Muscle of arm (tissue), 14 donors: ENCODE measurements at places on chromosomes 2 and 18. TPM values are rescaled to one million over a fixed set of nuclear protein-coding genes. Genes with fewer than 3 reads are reported as not detected.

Gene RTTN
- polyA plus RNA-seq, result 13.4 TPM

Gene CFAP53
- polyA plus RNA-seq, result not detected

Gene XIRP2
- polyA plus RNA-seq, result 170 TPM

Gene CCDC150
- not detected for polyA plus RNA-seq

Gene DIPK1C
- polyA plus RNA-seq, result 12.6 TPM

Gene CEP192
- 16.8 TPM for polyA plus RNA-seq

Gene TEX44
- polyA plus RNA-seq, result not detected

Gene IER3IP1
- 30.4 TPM for polyA plus RNA-seq

Gene CTNNA2
- 1.4 TPM for polyA plus RNA-seq

Gene EDAR
- polyA plus RNA-seq, result 0.13 TPM

Gene KLHL41
- 4,032 TPM for polyA plus RNA-seq
